ENCODE measurements at places on chromosomes 16 and 17.

DNA sequence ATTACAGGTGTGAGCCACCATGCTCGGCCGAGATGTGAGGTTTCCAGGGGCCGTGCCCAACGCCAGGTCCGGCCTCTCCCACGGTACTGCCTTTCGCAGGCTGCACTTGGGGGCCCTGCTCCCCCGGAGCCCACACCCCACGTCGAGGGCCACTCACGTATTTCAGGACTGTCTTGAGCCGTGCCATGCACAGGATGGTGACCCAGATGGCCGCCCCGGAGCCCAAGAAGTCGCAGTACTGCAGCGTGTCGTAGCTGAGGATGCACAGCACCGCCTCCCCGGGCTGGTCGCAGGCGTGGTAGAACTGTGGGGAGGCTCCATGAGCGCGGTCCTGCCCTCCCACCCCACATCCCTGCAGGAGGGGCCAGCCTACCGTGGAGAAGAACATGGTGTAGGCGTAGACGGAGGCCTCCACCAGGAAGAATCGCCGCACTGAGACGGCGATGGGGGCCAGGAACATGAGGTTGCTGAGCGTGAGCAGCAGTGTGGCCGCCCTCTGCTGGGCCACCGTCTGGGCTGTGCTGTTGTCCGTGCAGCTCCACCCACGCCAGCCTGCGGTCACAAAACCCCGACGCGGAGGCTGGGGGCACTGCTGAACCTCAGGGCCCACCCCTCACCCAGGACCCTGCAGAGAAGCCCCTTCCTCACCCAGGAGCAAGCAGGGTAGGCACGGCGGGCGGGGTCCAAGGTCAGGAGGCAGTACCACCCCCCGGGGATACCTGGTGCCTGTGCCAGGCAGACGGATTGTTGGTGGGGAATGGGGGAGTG, 3.7 kb upstream of the MRPL28 start:
- DNase-seq: no peak

DNA sequence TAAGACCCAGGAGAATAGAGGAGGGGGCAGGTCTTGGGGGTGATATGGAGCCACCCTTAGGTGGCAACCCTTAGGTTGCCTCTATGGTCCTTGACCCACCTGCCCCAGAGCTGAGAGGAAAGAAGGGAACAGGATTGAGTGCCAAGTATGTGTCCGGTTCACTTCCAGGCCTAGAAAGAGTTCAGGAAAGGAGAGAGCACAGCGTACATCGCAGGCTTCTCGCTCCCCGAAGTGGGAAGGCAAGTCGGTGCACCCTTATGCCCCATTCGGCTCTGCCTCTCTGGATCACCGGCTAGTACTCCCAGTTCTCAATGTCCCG, 631 bp downstream of the SP6 start:
- no peak for DNase-seq

GRCh38 chr16:74052016-74052415, 244.6 kb upstream of the PSMD7 start:
- no peak for DNase-seq

GRCh38 chr16:86491640-86492023, 18.7 kb upstream of the FOXF1 start:
- DNase-seq: no peak

- DNase-seq: no peak
Observed at GRCh38 chr17:17751489-17752088, 70.3 kb downstream of the RAI1 start.

GRCh38 chr17:9666461-9667050, 21.2 kb downstream of the USP43 start:
- DNase-seq: no peak

DNA sequence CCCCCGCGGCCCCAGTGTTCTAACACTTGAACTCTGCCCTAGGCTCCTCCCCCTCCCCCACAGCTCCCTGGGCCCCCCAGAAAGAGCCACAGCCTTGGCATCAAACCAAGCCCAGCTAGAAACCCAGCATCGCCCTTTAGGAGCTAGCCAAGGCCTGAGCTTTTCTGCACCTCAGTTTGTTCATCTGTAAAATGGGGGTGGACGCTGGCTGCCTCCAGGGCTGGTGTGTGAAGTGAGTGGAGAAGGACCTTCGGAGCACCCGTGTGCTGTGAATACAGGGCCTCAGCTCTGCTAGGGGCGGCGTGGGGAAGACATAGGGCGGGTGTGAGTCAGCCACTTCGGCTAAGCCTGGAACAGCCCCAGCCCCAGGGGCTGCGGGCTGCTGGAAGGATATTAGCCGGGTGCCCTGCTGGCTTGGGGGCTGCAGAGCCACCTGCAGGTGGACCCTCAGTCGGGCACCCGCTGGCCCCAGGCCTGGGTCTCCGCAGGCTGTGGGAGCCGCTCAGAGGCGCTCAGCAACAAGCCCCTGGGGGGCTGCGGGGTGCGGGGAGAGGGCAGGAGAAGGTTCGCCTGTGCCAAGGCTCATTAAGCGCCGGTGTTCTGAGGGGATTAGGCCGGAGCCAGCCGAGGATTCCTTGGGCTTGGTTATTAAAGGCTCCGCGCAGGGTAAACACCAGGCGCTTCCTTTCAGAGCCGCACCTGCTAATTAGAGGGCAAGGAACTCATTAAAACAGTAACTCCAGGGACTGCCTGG, 217.0 kb upstream of the CIBAR2 start:
- peak; percentile 65 for DNase-seq
